Stimulated activated CD8-positive, alpha-beta memory T cell treated with anti-CD3 and anti-CD28 coated beads, Interleukin-4, amount 100 ng/mL, for 1 hour (primary cell): ENCODE measurements at places on chromosomes 5 and 9.

DNA sequence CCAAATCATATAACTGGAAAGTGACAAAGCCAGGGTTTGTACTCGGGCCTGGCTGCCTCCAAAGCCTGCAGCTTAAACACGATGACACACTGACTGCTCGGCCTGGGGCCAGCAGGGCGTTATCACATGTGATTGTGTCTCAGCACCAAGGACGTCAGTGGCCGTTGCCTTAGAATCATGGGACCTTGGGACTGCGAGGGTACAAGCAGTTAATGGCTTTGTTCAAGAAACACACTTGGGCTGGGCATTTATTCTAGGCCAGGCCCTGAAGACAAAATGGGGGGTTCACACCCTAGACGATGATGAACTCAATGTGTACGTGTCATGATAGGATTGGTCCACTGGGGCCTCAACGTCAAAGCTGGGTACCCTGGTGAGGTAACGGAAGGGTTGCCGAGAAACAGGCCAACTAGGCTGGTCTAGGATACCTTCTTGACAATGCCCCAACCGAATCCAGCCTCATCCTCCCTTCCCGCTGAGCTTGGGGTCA is 13.0 kb downstream of the SH3PXD2B start:
- DNase-seq: no peak

DNA sequence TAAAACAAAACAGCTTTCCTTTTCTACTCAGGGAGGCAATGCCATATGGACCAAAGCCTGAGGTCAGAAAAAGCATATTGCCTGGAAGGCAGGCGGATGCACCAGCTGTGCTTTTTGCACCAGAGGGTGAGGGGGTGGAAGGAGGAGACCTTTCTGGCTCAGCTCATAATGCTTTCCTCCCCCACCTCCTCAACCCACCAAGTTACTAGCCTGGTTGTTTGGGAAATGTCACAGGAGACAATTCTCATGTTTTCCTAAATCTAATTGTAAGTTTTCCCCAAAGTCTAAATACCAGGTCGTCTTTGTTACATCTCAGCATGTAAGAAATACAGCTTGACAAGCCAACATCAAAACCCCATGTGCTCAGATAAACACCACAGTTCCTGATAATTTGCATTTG is 72.6 kb upstream of the DMRTA1 start:
- no peak for DNase-seq

GRCh38 chr5:91189480-91190313 is 193.4 kb downstream of the ARRDC3 start:
- DNase-seq: no peak

- no peak for DNase-seq
Measured at GRCh38 chr9:126534431-126535186, 79.1 kb upstream of the LMX1B start.

GRCh38 chr9:86069206-86069869 is 30.0 kb downstream of the GOLM1 start:
- no peak for DNase-seq

GRCh38 chr9:89496645-89497256 is 1.2 kb downstream of the SEMA4D start:
- no peak for DNase-seq

GRCh38 chr9:20714442-20715415 is 30.7 kb downstream of the FOCAD start:
- no peak for DNase-seq

- no peak for DNase-seq
Measured at GRCh38 chr5:22567983-22568382, 285.2 kb downstream of the CDH12 start.

DNA sequence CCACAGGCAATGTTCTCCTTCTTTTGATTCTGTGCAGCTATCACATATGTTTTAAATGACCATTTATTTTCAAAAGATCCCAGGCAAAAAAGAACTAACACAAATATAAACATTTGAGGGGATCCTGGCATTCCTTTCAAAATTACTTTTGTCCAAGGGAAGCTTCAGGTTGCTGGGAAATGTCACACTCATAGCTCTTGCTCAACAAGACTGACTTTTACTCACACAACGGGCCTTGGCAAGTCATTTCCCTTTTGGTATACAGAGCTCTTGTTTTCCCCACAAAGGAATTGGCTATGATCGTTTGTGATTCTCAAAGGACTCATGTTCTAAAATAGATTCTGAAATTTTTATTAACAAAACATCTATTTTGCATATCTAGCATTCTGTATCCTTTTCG is 4.5 kb upstream of the PALM2AKAP2 start:
- DNase-seq: no peak

DNA sequence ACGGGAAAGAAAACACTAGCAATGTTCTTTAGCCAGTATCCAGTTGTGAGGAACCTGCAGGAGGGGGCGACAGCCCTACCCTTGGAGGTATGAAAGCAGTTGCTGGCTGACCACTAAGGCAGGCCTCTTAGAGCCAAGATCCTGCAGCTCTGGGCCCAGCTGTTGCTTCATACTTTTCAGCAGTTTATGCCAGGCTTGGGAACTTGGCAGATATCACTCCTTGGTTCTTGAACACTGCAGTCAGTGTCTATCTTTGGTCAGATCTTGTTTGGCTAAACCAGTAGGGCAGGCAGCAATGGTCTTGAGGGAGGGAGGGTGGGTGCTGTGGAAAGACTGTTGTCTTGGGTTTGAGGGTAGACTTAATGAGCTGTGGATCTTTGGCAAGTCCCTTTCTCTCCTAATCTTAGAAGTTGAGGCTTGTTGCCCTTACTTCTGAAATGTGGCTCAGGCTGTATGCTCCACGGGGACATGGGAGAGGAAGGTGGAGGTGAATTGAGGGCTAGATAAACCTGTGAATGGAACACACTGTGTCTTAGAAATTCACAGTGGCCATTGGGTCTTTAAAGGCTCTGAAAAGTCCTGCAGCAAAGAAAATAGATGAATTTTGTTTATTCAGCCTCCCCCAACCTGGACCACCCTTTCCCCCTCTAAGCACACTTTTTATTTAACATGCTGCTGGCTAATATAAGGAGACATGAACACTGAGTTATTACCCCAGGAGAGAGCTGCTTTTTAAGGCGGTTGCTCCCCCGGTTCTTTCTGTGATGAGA is 37.5 kb downstream of the ZNF618 start:
- DNase-seq: no peak

DNA sequence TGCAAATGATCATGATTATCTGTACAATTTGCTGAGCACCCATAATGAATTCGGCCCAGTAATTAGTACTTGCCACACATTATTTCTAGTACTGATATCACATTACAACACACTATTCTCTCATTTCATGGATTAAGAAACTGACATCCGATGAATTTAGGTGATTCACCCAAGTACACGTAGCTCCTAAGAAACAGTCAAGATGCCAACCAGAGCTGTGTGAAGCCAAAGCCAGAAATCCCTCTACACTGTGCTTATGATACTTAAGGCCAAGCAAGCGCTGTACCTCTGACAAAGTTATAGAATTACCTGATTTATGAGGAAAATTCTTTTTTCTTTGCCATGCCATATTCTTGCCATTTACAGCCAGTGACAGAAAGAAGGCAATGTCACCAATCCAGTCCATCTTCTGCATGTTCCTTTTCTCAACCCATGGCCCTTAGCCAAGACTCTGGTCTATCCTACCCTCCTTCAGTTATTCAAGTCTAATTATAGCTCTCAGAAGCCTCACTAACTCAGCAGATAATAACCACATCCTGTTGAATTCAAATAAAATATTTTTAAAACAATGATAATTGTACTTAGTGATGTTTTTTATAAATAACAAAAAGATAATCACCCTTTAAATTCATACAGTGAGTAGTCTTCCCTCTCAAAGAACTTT is 74.3 kb upstream of the PTGER4 start:
- no peak for DNase-seq

- DNase-seq: no peak
Measured at GRCh38 chr9:110880189-110880588, 158.1 kb downstream of the LPAR1 start.

GRCh38 chr5:90956511-90957097 is 398.0 kb downstream of the ADGRV1 start:
- DNase-seq: no peak

DNA sequence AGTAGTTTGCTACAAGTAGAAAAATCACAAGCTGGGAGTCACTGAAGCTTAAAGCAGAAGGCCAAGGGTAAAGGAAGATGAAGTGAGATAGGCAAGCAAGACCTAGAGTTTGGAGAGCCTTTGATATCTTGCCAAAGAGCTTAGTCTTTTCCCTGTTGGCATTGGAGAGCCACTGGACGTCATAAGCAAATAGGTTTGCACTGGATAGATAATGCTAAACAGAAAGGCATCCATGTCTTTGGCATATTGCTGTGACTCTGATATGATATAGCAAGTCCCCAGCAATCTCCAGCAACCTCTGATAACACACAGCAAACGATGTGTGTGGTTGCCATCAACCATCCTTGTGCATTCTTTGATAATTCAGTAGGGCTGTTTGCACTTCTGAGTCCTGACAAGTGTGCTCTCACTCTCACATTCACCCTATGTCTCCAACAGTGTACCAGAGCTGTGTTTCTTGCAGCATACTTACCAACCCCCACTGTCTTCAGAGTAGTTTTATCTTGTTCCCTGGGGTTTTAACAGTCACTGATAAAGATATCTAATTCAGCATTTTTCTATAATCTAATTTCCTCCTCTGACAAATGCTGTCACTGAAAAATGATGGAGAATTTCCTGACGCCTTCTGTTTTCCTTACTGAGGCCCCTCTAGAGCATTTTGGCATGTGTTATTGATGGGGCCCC is 16.9 kb upstream of the FREM1 start:
- DNase-seq: no peak

- no peak for DNase-seq
Measured at GRCh38 chr5:116032094-116032517, at the start of gene ARL14EPL. Gene ARL14EPL, plus strand, starts transcription at chr5:116032472. Its CDS starts 18,994 bp downstream, at chr5:116051466.

DNA sequence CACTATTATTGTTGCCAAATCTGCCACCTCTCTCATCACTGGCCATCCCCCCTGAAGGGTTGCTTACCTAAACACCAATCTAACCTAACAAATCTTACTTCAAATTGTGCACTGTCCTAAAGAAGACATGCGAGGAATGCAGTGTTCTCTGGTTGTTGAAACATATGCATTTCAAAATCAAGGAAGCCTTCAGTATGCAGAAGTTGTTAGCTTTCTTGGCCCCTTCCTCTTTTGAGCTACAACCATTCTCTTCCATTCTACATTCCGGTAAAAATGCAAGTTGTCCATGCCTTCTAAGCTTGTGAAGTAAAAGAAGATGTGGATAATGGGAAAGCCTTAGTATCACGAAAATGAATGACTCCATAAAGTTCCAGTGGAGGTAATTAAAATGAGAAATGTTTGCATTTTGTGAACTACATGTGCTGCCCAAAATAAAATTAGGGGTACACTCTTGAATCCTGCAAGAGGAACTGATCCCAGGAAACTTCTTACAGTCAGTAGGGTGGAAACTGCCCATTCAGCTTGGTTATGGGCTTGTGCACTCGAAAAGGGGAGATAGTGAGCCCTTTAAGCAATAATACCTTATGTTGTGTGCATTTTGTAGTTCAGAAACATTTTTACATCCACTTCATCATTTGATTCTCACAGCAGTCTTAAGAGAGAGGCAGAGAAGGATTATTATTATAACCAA is 77.6 kb upstream of the ADRB2 start:
- DNase-seq: no peak

DNA sequence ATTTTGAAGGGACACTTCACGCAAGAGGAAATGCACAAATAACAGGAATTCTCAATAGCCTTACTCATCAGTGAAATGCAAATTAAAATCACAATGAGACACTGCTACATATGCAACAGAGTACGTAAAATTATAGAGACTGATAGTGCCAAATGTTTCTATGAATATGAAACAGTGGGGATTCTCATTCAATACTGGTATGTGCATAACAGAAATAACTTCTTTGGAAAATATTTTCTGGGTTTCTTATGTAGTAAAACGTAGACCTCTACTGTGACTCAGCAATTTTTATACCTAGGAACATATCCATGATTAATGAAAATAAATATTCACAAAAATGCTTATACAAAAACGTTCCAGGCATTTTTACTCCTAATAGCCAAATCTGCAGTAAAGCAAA is 1625.2 kb downstream of the MAT2B start:
- DNase-seq: no peak

GRCh38 chr5:161562446-161562845 is 15.9 kb upstream of the GABRB2 start:
- no peak for DNase-seq

DNA sequence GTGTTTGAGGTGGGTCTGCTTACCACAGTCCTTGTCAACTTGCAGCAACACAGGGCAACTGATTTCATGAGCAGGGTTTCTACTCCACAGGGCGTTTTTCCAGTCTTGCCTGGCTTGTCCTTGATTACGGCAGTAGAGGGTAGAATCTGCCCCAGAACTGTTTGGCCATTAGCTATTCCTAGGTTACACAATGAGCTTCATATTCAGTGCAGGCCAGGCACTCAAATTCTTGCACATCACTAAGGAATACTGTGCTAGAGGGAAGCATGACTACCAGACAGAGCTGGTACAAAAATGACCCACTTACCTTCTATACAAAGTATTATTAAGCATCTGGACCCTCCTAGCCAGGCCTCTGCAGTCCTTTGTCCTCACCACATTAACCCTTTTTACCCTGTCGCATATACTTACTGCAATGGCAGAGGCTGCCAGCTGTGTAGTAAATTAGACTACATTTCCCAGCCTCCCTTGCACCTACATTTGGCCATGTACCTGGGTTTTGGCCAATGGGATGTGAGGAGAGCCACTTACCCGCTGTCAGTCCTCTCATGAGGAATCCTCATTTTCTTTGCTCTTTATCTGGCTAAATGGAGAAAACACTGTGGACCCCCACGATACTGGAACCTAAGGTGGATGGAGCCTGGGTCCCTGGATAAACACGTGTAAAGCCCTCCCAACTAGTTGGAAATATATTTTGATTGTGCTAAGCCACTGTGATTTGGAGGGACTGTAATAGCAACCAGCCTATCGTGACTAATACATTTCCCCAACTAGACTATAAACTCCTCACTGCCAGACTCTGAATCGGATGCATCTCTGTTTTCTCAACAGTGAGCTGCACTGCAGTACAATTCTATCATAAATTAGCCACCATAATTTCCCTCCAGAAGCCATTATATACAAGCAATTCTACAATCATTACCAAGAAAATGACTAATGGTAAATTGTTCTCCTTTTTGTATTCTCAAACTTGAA is 218.7 kb downstream of the GLIS3 start:
- no peak for DNase-seq

- DNase-seq: no peak
Measured at GRCh38 chr9:14451949-14452348, 138.0 kb upstream of the NFIB start.

GRCh38 chr9:87336407-87336806 is 161.3 kb upstream of the DAPK1 start:
- DNase-seq: no peak

- DNase-seq: no peak
Measured at GRCh38 chr5:45596320-45596719, 99.9 kb downstream of the HCN1 start.
